ENCODE measurements at places on chromosomes 7 and 10.

- no peak for DNase-seq
Observed at GRCh38 chr7:55127622-55128081, 108.8 kb downstream of the EGFR start.

- no peak for DNase-seq
Observed at GRCh38 chr10:116753759-116754158, 11.4 kb upstream of the HSPA12A start.

DNA sequence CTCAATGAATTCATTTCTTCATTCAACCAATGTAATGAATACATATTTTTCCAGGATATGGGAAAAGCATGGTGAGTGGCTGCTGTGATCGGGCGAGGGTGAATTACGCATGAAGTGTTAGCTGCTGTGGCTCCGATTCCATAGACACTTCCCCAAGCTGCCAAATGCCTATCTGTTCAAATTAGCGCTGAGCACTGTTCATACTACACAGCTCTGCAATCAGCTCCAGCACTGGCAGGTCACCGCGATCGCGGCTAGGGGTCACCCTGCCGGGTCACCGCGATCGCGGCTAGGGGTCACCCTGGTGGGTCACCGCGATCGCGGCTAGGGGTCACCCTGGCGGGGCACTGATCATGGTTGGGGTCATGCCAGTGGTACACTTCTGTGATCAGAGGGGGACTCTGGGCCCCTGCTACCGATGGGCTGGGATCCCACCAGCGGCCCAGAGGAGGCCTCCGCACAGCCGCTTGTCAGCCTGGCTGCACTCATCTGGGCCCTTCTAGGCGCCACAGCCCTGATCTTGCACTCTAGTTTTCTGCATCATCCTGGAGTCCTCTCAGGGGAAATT, 49.3 kb downstream of the JAKMIP3 start:
- no peak for DNase-seq

DNA sequence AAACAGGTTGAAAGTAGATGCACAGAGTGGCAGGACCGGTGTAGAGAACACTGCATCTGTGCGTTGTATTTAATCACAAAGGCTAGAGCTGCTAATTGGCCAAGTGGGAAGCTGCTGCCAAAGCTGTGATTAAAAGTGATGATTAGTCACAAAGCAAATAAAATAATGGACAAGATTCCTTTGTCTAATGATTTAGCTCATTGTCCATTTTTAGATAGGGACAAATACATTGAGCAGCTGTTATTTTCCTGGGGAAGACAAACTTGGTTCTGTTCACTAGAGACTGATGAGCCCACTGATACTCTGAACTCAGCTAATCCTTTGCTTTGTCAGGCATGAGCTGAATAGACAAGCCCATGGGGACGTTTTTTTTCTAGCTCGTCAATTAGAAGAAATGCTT, 19.7 kb downstream of the UBE3C start:
- peak; percentile 41 for DNase-seq

GRCh38 chr10:7657552-7657951, 9.2 kb downstream of the ITIH5 start:
- no peak for DNase-seq

DNA sequence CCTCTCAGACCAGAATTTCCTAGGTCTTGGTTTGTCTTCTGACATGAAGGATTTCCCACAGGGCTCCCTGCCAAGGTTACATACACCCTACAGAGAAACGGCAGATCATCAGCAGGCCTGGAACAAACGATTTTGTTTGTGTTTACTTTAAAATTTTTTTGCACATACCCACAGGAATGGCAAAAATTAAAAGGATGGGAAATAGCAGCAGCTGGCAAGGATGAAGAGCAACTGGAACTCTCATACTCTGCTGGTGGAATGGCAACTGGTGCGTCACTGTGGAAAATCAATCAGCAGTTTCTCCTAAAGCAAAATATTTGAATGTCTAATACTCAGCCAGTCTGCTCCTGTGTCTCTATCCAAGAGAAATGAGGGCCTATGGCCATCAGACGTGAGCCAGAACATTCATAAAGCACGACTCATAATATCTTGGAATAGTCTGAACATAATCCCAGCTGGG, 6.5 kb downstream of the BAIAP2L1 start:
- no peak for DNase-seq

DNA sequence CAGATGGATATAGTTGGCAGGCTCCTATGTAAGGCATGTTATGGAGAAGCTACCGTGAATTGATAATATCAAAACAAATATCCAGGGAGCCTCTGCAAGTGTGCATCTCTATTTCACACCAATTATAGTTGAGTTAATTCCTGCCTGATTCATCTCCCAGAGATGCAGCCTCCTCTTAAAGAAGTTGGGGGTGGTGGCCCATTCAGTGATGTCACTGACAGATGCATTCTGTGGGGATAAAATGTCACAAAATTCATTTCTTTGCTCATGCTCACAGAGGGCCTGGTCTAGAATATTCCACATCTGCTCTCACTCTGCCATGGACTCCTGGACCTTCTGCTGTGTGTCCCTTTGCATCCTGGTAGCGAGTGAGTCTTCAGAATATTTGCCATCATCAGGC, 189.1 kb upstream of the PRSS1 start:
- DNase-seq = no peak

DNA sequence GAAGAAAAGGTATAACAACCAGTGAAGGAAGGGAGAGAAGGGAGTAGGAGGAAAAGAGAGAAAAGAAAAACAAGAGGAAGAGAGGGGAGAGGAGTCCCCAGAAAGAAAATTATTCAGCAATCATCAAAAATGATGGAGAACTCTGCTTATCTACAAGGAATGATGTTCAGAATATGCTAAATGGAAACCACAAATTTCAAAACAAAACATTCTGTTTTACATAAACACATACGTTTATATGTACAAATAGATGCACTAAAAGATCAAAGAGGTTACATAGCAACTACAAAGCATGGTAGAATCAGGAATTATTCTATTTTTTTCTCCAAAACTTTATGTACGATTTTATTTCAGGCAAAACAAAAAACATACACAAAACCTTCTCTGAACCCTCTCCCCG, 91.9 kb downstream of the FAM13C start:
- no peak for DNase-seq

DNA sequence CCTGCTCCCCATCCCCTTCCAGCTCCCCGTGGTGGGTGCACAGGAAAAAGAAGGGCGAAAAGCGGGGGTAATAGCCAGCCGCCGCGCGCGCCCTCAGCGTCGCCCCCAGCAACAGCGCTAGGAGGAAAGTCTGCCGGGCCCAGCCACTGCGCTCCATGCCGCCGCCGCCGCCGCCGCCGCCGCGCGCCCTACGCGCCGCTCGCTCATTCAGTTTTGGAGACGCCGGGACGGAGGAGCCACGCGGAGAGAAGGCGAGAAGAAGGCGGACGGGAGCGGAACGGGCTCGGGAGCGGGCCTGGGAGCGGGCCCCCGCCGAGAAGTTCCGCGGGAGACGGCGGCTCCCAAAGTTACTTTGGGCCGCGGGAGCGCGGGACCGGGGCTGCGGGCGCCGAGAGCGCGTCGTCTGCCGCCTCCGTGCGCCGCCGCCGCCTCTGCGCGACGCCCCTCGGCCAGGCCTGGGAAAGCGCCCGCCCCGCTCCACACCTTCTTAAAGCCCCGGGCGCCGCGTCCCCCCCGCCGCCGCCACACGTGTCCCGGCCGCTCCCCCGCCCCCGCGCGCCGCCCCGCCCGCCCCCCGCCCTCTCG, at the start of gene RELN:
Gene RELN (minus strand): TSS at position 459 of the 585 bp plus-strand sequence. CDS start 302 bp downstream, at position 157.
- DNase-seq = no peak
